SK-N-MC (cell line): ENCODE measurements at places on chromosomes 16 and 17.

- no peak for DNase-seq
Measured at GRCh38 chr16:83698964-83699363, 108.8 kb upstream of the HSBP1 start.

DNA sequence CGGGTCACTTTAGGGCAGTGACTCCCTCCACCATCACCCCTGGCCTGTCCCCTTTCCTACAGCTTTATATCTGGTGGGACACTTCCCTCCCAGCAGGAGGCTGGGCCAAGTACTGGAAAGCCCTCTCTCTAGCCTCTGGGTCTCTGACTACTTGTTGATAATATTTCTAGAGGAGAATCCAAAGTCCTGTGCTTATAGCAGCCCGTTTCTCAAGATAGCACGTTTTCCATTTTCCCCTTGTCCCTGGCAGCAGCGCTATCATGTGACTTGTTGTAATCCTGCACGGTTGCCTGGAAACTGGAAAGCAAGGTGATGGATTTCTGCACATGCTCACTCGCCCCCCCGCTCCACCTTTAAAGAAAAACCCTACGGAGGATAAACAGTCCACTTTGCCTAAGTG lies 3.3 kb upstream of the AXIN2 start:
- DNase-seq = no peak

DNA sequence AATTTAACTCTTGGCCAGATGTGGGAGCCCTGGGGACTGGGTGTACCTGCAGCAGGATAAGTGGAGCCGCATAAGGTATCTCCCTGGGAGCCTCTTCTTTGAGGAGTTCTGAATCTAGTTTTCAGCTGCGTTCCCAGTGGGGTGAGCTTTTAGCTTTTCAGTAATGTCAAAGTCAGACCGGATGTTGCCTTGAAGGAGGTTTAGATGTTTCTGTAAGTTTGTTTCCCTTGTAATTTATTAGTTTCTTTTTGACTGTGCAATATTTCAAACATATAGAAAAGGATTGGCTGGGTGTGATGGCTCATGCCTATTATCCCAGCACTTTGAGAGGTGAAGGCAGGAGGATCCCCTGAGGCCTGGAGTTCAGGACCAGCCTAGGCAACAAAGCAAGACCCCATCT lies 98.6 kb upstream of the EEF2KMT start:
- no peak for DNase-seq

DNA sequence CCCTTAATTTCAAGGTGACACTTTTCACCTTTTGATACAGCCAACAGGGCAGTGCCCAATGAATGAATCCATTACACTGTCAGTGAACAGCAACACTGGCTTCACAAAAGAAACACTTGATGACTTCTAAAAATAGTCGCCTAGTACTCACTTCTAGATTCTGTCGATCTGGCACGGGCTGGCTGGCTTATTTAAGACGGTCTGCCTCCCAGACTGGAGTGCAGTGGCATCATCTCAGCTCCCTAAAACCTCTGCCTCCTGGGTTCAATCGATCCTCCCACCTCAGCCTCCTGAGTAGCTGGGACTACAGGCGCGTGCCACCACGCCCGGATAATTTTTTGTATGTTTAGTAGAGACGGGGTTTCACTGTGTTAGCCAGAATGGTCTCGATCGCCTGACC lies 1.9 kb downstream of the NDUFAB1 start:
- no peak for DNase-seq

GRCh38 chr17:34116306-34116705 lies 138.8 kb upstream of the CCL2 start:
- no peak for DNase-seq

GRCh38 chr17:75996665-75997590 lies 3.7 kb upstream of the CDK3 start:
- DNase-seq = no peak

GRCh38 chr17:81516439-81516838 lies 3.8 kb upstream of the ACTG1 start:
- DNase-seq = no peak

DNA sequence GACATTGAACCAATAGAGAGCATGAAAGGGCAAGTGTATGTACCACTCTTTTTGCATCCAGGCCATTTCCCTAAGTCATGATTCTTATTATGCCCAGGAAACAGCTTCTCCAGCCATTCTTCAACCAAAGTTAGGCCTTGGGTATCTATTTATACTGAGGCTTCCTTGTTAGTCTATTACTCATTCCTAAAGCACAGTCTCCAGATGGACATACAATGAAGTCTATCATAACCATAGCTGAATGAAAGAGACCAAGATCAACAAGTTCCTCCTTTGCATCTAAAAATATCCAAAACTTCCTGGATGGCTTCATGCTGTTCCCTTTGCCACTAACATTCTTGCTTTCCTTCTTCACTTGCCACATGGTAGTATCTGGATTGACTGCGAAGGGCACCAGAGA lies 265.9 kb downstream of the CDH8 start:
- DNase-seq = no peak

DNA sequence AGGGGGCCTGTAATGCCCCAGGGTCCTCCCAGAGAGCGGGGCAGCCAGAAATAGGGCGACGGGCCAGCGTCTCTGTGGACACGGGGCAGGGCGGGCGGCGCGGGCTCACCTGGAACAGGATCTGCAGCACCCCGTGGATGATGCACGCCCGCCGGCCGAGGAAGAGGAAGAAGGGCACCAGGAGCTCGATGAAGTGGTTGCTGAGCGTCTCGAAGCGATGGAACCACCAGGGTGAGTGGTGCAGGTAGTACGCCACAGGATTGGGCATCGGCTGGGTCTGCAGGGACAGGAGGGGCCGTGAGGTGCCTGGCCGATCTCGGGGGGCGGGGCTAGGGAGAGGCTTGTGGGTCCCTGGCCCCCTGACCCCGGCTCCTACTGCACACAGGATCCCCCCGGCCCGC lies 78.9 kb upstream of the GNG13 start:
- DNase-seq = no peak

DNA sequence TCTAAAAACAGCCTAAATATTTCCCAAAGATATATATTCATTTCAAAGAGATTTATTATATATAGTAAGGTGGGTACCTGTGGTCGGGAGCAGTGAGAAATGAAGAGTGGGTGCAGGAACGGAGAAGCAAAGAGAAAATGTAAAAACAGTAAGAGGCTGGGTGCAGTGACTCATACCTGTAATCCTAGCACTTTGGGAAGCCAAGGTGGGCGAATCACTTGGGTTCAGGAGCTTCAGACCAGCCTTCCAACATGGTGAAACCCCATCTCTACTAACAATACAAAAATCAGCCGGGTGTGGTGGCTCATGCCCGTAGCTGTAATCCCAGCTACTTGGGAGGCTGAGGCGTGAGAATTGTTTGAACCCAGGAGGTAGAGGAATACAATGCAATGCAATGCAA lies 257.1 kb downstream of the BCAS3 start:
- DNase-seq = no peak

GRCh38 chr16:30774367-30775130 lies 12.4 kb downstream of the RNF40 start:
- DNase-seq = no peak
